ENCODE measurements at places on chromosomes 6 and 20.

DNA sequence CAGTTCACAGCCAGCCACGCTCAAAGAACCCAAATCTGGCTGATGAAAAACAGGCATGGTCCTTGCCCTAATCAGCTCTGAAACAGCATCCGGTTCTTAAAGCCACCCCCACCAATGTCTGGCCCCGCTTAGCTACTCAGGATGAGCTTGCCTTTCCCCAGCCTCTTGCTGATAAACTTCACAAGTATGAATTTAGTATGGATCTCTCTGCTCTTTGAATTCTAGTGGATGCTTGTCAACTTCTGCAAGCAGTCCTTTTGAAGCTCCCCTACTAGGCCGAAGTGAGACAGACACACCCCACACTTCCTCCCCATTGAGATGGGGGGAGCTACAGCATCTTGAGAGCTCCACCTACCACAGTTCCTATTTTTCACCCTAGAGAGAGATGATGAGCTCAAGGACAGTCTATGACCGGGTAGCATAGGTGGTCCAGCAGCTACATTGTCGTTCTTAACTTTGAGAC lies 36.7 kb downstream of the EBF4 start:
- no peak for DNase-seq

GRCh38 chr6:47083586-47084047 lies 41.5 kb upstream of the ADGRF1 start:
- no peak for DNase-seq

DNA sequence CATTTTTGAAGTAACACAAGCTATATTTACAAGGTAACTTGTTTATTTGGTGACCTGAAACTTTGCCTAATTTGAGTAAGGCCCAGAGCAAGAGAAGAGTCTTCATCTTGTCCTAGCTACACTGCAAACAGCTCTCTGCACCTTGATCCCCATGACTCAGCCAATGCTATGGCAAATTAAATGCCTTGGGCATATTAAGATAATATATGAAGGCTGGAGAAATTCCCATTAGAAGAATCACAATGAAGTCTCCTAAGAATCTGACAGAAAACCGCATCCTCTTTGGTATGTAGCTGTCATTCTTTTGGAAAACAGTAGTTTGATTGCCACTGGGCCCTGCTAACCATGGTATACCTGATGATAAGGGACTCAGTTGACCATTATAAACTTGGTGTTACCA lies 204.5 kb downstream of the UBE3D start:
- DNase-seq, result no peak

GRCh38 chr6:28488916-28489365 lies 26.7 kb downstream of the GPX6 start:
- DNase-seq, result no peak

DNA sequence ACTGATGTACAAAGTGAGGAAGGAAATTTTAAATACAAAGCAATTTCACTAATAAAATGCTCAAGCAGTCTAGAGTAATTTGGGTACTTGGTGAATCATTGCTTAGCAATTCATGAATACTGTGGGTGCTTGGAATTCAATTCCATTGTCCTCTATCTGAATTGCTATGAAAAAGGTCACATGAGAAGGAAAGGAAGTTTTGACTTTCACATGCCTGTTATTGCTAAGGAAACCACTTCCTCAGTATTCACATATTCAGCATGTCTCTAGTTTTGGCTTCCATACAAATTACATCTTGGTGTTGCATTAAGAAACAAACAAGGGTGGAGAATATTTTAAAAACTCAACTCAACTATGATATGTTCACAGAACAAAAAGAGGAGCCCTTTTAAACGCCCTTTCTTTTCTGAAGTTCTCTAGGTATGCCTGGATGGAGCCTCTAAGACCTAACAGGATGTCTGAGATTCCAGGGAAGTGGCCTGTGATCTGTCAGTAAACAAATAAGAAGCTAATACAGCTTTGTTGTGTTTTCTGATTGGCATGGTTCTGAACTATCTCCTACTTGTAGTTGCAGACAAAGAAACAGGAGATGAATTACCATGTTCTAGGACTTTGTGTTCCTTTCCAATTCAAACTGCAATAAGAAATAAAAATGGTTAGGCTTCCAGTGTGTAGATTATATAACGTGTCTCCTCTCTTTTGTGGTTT lies 190.4 kb downstream of the OGFRL1 start:
- no peak for DNase-seq

DNA sequence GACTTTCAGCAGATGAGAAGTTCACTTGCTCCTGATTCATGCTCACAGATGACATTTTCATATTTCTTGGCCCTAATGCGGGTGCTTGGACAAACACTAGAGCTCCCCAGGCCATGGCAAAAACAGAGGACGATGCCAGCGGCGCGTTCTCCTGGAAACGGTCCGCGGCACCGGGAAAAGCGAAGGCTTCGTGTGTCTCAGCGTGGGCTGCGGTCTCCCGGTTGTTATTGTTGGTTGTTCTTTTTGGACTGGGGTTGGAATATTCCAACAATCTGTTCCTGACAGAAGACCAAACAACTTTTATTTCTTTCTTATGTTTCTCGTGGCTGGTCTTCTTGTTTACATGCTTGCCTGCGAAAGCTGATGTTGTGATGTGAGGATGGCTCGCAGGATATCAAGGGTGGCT lies 46.8 kb upstream of the NEDD9 start:
- DNase-seq, result no peak

DNA sequence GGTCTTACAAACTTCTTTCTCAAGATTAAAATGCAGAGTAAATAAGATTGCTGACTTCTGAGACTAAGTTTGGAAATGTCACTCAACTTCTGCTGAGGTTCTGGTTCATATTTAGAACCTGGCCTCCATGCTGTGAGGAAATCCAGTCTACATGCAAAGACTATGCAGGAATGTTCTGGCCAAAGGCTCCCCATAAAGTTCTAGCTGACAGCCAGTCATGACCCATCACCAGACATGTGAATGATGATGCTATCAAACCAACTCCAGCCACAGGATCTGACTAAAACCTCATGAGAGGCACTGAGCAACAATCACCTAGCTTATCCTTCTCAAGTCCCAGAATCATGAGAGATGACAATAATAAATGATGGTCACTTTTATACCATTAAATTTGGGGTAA lies 935.1 kb upstream of the MAP3K7 start:
- DNase-seq, result no peak

- no peak for DNase-seq
Measured at GRCh38 chr20:49814057-49814694, 1.5 kb downstream of the SLC9A8 start.

DNA sequence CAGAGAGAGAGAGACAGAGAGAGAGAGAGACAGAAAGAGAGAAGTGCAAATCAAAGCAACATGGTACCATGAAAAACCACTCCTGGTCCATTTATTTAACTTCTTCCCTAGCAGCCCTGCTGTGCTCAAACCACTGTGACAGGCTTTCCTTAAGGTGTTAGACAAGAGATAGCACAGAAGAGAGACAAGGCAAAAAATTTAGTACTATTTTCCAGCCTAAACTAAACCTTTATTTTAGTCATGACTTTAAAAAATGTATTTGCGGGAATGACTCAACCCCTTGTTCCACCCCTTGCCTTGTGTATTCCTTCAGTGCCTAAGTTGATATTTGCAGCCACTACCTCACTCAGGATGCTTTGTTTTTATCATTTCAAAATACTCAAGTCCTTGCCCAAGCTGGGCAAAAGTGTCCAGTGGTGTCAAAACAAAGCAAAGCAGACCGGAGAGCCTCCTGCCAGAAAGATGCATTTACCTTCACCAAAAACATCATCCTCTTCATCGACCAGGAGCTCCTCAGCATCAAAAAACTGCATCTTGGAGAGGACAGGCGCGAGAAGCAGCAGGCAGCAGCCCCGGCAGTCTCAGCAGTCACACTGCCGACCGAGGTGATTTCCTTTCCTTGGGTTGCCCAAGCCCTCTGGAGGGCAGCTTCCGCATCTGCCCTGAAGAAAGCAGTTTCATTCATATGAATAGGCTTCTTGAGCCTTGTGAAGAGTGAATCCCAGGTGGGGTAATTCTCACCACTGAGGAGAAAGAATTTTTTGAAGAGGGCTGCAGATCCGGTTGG lies at the start of gene RIPOR2:
Gene RIPOR2 (minus strand): TSS at position 595 of the 787 bp plus-strand sequence. CDS start 62 bp downstream, at position 533.
- peak; percentile 51 for DNase-seq

DNA sequence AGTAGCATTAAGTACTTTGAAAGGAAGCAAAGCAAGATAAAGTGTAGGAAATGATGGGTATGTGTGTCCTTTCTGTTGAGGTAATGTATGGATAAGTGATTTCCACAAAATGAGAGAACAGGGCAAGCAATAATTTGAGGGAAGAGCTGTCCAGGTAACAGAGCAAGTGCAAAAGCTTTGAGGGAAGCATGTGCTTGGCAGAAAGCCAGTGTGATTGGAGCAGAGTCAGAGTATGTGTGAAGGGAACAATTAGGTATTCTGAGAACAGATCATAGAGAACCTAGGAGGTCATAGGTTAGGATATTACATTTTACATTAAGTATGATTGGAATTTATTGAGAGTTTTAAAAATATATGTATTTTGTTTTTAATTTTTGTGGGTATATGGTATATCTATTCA lies 30.2 kb upstream of the MAN1A1 start:
- no peak for DNase-seq

GRCh38 chr6:51711876-51712275 lies 375.5 kb downstream of the PKHD1 start:
- no peak for DNase-seq

GRCh38 chr6:13508711-13509705 lies 21.6 kb upstream of the GFOD1 start:
- no peak for DNase-seq

DNA sequence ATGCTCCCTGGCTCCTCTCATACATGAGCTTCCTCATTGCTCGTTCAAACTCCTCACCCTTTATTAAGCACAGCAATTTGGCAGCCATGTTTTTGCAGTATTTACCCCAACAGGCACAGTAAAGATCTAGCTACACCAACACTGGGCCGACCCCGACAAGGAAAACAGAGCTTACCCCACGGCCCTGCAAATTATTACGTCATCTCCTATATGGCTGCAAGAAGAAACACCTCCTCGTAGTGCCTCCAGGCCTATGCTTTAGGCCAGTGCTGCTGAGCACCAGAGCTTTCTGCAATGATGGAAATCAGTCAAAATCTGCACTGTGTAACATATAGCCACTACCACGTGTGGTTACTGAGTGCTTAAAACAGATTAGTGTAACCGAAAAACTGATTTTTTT lies 26.7 kb downstream of the TMC2 start:
- DNase-seq, result no peak

DNA sequence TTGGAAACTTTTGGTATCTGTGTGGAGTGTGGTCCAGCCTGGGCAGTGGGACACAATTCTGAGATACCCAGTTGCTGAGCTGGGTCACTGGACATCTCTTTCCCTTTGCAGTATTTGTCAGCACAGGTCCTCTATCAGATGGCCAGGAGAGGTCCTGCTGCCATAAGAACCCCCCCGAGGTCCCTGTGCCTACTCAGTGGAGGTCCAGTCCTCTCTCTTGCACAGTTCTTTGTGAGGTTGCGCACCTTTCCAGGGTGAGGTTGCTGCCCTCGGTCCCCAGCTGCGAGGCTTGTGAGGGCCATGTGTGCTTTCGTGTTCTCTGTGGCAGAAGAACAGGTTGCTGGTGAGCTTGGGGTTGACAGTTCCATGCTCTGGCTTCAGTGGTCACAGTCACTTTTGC lies 320.6 kb downstream of the QKI start:
- no peak for DNase-seq

- DNase-seq, result no peak
Measured at GRCh38 chr20:58719971-58720371, 27.4 kb downstream of the NPEPL1 start.

DNA sequence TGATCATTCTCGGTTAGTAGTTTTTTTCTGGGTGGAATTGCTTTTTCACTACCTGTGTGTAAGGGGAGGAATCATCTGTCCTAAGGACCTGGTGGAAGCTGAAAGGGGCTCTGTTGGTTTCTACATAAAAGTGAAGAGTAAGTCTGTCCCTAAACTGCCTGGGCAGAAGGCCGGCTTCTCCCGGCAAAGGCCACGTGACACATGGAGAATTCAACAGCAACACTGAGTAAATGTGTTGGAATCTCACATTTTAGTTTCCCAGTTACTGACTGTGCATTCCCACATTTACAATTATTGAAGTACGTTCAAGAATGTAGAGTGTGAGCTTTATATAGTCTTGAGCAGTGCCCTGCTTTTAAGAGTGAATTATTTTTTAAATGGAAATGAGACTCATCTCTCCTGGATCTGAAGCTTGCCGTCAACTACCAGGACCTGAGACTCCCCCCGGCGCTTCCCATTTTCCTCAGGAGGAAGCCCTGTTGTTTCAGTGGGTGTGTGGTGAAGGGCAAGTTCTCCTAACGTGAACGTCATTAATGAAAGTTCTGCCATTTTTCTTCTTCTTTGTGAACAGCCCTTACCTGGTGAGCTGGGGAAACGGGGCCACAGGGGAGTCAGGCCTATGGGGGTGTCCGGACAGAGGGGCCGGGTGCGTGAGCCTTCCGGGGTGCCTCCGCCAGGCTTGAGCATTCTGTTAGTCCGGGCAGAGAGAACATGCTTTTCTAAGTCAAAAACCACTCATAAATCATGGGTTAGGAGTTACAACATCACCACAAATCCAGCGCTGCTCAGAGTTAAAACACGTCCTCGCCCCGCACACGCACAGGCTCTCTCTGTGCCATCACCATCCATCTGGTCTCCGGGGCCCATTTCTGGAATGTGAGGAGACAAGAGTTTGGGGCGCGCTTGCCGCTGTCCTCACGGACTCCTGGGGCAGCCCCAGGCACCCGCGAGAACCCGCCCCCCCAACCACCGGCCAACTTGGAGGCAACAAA lies 56.6 kb upstream of the SMOC2 start:
- no peak for DNase-seq

- no peak for DNase-seq
Measured at GRCh38 chr6:47403801-47404200, 73.8 kb upstream of the CD2AP start.

DNA sequence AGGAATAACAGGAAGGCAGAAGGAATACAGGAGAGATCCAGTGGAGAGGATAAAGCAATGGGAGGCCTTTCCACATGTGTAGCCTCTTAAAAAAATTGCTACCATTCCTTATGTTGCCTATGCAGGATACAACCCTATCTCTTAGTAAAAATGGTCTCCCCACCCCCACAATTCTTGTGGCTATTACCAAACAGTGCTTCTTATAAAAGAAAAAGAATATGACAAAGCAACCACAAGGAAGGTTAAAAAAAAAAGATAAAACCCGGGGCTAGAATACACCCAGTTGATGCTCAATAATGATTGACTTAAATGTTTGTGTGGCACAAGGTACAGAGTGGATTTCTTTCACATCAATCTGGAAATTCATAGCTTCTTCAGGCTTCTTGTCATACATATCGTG lies 250.9 kb downstream of the HIVEP2 start:
- no peak for DNase-seq

DNA sequence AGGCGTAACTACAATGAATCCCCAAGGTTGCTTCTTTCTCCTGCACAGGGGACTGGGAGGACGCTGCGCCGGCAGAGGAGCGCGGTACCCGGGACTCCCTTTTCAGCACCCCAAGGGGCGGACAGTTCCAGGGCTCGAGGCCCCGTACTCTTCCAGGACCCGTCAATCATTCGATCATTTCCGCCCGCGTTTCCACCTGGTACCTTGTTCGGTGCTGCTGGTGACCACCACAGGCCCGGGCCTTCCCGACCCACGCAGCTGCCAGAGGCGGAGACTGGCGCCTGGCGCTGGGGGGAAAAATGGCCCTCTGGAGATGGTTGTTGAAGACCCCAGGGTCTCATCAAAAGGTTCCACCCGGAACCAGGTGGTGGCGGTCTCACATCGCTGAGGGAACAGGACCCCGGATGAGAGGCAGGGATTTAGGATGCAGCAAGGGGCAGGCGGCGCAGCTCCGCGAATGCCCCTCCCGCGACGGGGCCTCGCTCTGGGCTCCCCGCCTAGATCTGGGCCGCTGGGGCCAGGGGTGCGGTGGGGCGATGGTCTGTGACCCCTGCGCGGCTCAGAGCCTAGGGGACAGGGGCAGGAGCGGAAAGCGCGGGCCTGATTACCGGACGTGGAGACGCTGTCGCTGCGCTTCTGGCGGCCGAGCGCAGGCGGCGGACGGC lies 744 bp downstream of the VSX1 start:
- DNase-seq, result no peak

All from stimulated activated CD8-positive, alpha-beta memory T cell treated with anti-CD3 and anti-CD28 coated beads, Interleukin-7, amount 100 ng/mL, for 1 hour (primary cell).